ENCODE measurements at places on chromosomes 1 and 21.
A peak's percentile ranks its signal among the peaks of the same experiment; 100 is the strongest.

DNA sequence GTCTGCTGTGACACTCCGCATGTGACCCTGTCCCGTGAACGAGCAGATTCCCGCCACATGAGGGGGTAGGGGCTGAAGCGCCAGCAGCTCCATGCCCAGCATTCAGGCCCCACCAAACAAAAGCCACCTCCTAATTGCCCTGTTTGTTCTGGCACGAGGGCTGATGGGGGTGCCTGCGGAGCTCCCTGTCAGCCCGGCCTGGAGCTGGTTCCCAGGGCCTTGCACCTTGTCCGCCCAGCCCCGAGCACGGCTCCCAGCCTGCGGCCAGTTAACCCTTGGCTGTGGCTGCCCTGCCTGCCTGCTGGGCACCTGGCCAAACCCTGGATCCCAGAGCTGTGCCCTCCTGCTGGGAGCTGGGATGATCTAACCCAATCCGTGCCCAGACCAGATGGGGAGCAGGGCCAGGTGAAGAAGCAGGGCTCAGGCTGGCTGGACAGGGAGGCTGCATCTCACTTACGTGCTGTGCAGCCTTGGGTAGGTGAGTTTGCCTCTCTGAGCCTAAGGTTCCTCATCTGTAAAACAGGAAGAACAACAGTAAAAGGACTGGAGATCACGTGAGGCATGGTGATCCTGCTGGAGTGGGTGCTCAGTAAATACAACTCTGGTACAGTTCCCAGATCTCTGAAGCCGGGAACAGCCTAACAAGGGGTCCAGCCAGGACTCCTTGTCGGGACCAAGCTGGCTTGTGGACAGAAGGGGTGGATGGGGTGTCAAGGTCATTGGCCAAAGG is 110.9 kb upstream of the IFFO2 start:
- DNase-seq: no peak

- peak; percentile 30 for DNase-seq
These were observed 154.4 kb downstream of the PLPP3 start for GRCh38 chr1:56424744-56425493.

DNA sequence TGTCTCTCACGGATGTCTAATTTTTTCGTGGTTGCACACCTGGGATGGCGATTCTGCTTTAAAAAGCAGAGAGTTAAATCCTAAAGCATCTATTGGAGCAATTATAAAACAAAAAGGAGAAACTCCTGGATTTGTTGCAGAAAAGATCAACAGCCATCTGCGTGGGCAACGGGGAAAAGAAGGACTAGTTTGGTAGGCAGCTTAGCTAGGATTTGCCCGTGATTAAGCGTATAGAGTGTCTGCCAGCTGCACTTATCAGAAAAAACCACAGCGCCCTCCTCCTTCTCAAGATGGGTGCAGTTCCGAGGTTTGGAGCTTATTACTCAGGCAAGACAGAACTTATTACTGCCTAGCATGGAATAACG is 526 bp upstream of the SLC25A24 start:
- DNase-seq: peak; percentile 36

DNA sequence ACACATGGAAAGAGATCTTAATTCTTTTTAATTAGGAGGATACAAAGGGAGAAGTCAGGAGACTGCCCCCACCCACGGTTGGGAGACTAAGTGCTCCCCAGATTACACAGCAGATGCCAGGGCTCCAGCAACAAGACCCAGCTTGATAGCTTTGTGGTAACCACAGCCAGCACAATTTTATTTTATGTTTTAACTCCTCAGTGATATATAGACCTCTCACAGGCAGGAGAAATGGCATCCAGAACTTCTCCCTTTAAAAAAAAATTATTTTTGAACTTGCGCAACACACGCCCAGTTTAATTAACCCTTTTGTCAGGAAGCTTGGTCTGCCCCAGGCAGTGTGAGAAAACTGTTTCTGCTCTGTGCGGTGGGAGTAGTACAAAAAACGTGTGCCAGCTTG is 62.6 kb upstream of the ACOT11 start:
- DNase-seq: peak; percentile 32

DNA sequence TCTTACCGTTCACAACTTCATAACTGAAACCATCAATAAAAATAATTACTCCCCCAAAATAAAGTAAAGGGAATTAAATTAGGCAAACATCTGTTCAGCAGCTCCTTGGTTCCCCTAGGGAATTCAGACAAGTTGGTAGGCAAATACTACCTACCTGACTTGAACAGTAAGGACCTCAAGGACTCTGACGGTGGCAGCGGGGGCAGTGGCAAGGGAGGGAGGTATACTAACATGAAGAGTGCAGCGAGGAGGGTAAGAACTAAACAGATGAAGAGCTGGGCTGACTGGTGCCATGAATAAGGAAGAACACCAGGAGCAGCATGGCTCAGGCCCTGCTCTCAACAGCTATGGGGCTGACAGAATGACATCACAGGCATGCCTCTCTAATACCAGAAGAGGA is 33.1 kb downstream of the MTOR start:
- DNase-seq: no peak

GRCh38 chr1:119794876-119795240 is 16.4 kb downstream of the REG4 start:
- no peak for DNase-seq

GRCh38 chr1:32247983-32248889 is 1.2 kb downstream of the FAM167B start:
- DNase-seq: peak; percentile 71

GRCh38 chr1:211192227-211192626 is 58.3 kb upstream of the KCNH1 start:
- DNase-seq: no peak

- DNase-seq: no peak
These were observed 228.1 kb upstream of the CAMK1G start for GRCh38 chr1:209355415-209355814.

DNA sequence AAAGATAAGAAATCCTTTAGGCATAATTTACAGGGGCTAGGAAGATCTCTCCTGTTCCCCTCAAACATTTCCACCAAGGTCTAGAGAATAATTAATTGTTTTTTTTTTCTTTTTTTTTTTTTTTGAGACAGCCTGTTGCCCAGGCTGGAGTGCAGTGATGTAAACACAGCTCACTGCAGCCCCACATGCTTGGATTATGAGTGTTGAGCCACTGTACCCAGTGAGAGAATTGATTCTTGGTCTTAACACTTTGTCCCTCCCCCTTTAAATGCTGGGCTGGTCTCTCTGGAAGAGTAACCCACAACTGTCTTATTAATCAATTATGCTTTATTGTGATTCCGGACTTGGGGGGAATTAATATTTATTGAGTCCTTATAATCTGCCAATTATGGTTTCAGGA is 33.4 kb downstream of the ATF3 start:
- DNase-seq: no peak

DNA sequence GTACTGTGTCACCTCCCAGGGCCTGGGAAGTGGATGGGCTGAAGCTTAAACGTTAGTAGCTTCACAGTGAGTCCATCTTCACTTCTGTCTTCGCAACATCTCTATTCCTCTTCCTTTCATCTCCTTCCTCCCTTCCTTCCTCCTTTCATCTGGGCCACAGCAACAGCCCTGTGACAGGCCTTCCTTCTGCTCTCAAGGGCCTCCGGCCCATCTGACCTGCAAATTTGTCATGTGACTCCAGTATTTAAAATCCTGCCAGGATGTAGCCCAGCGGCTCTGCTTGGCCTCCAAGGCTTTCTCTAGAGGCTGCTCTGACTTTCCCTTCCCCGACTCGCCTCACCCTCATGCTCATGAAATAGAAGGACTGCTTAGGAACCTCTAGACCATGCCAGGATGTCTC is 10.9 kb upstream of the BATF3 start:
- no peak for DNase-seq

DNA sequence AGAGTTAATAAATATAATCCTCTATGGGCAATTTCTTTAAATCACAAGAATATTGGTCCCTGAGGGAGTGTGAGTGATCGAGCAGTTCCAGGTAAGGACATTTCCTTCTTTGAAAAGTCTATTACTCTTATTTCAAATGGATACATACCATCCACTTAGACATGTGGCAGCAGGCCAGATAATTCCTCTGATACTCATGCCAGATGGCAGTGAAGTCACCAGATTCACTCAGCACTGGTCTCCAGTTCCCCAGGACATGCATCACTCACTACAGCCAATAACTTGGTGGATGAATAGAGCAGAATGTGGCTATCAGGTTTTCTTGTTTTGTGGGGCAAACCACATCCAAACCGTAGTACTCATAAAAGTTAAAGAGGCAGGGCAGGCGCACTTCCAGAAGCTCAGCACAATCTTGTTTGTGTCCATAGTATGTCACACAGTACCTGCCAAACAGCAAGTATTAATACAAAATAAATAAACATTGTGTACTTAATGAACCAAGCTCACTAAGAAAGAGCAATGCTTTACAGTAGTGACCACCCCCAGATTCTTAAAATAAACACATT is 74.2 kb upstream of the CD53 start:
- peak; percentile 89 for DNase-seq

GRCh38 chr1:178702146-178702545 is 22.9 kb upstream of the RALGPS2 start:
- no peak for DNase-seq

- no peak for DNase-seq
These were observed 12.8 kb upstream of the S100A2 start for GRCh38 chr1:153578490-153578889.

Data from NCI-H2171 (cell line).